ENCODE measurements at places on chromosomes 1 and 21.

GRCh38 chr1:233884461-233885151 is 19.9 kb upstream of the SLC35F3 start:
- no peak for DNase-seq

GRCh38 chr1:157193702-157194391 is 55.7 kb upstream of the ETV3 start:
- peak; percentile 39 for DNase-seq

GRCh38 chr21:25891596-25891995 is 156.8 kb downstream of the GABPA start:
- no peak for DNase-seq

DNA sequence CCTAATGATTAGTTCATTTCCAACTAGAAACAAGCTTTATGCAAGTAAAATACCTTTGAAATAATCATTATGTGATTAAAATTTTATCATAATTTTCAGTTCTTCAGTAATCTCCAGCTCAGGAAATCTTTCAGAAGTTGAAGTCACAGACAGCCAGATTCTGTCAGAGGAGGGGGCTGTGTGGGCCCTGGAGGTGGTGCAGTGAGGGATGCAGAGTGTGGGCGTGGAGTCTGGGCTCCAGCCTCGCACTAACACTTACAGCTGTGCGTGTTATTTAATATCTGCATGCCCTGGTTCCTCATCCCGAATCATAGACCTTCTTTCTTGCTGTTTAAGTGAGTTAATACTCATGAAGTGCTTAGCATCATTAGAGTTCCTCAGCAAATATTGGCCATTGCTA is 23.9 kb downstream of the WDR64 start:
- no peak for DNase-seq

GRCh38 chr1:162913345-162913744 is 52.4 kb upstream of the CCDC190 start:
- DNase-seq = no peak

DNA sequence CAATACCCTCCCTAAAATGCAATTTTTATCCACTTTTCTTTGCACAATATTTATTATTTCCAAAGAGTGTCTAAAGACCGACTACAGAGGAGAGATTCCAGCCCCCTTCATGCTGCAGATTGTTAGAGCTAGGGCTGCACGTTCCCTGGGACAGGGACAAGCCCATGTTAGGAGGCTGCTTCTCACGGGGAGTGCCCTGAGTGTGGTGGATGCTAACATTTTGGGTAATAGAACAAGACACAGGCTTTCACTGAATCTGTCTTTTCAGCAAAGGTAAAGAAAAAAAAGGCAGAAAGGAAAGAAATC is 125.4 kb downstream of the RIPK4 start:
- DNase-seq = no peak
